ENCODE measurements at places on chromosomes 12 and 14. TPM values are rescaled to one million over a fixed set of nuclear protein-coding genes. Genes with fewer than 3 reads are reported as not detected.

DNA sequence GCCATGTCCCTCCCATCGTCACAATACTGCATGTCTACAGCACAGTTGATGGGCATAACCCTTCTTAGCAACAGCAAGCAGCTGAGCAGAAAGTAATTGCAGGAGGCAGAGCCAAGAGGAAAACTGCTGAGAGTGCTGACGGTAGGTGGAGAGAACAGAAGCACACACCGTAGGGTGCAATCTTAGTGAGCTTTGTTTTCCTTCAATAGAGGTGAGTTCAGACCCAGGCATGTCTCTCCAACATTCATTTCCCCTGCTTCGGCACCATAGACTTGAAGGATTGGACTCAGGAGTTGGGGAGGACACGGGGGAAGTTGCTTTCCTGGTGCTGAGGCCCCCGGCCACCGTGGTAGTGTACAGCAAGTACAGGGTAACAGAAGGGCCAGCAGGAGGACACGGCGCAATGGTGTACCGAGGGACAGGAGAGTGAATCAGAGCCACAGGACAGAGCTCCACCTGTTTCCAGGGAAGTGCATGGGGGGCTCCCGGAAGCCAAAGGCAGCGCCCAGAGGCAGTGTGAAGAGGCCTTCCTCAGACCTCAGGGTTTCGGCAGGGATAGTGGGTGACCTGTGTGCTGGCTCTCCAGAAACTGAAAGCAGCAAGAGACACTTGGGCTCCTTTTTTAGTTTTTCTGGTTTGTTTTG is 36.3 kb upstream of the SINHCAF start:
- DNase-seq, result no peak
- H3K4me1 ChIP-seq, result no peaks in the 10 kb centered on the region
- no peaks in the 10 kb centered on the region for H3K36me3 ChIP-seq

GRCh38 chr14:63282997-63283883 is 35.5 kb downstream of the GPHB5 start:
- peaks cover 44% of the 10 kb centered on the region for H3K36me3 ChIP-seq
- peak overlapping the region; percentile 2 for H3K27ac ChIP-seq
- no peaks in the 10 kb centered on the region for H3K4me1 ChIP-seq
- DNase-seq, result no peak

DNA sequence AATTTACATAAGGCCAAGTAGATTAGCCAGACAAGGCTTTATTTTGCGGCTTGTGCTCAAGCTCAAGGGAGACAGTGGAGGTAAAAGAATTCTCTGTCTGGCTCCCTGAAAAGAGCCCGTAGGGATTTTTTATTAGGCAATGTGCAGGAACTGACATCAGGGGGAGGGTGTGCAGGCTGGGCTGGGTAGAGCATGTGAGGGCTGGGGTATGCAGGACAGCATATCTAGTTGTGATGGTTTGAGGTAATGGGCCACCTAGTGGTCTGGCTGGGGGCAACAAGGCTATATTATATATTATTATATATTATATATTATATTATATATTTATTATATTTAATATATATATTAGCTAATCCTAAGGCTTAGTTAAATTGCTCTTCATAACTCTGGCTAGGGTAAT is 102.1 kb downstream of the TMEM117 start:
- H3K27me3 ChIP-seq, result no peaks in the 10 kb centered on the region
- no peak overlapping the region for H3K4me3 ChIP-seq
- no peak overlapping the region for H3K27ac ChIP-seq
- DNase-seq, result no peak
- peaks cover 5% of the 10 kb centered on the region for H3K36me3 ChIP-seq

- H3K27me3 ChIP-seq, result peaks cover 15% of the 10 kb centered on the region
- no peak for DNase-seq
- H3K36me3 ChIP-seq, result no peaks in the 10 kb centered on the region
- H3K4me3 ChIP-seq, result no peak overlapping the region
Measured at GRCh38 chr12:13950502-13950901, 30.9 kb downstream of the GRIN2B start.

DNA sequence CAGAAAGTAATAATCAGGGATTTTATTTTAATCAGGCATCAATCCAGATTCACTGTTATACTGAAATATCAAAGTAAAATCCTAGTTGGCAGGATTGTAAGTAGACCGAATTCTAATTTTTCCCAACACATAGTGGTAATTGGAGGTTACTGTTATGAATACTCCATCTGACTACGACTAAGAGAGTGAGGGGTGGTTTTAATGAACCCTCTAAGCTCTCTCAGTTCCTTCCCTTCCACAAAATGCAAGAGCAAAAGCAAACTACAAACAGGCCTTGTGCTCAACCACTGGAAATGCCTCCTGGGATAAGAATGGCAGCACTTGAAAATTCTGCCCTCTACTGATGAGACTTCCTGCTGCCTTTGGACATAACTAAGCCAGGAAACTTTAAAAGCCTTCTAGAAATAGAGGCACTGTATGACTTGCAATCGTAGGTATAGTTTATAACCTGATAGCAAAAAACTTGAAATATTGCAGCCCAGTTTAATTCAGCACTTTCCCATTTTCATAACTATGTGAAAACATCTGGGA is 184.8 kb downstream of the SLC16A7 start:
- H3K4me3 ChIP-seq, result no peak overlapping the region
- no peak for DNase-seq
- no peaks in the 10 kb centered on the region for H3K27me3 ChIP-seq
- H3K27ac ChIP-seq, result no peak overlapping the region

DNA sequence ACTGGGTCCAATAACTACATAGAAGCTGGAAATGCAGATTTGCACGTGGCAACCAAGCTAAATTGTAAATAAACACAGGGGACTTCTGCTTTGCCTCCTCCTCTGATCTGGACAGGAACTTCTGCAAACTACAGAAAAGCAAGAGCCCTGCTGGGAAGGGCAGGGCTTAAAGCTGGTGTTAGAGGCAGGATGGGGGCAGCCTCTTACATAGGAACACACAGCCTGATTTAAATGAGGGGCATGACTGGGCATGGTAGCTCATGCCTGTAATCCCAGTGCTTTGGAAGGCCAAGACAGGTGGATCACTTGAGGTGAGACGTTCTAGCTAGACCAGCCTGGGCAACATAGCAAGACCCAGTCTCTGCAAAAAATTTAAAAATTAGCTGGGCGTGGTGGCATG is 46.7 kb downstream of the ERH start:
- H3K27me3 ChIP-seq, result peaks cover 4% of the 10 kb centered on the region
- H3K4me1 ChIP-seq, result peaks cover 16% of the 10 kb centered on the region

GRCh38 chr12:47954058-47954457 is 9.3 kb upstream of the TMEM106C start:
- H3K27ac ChIP-seq, result no peak overlapping the region
- H3K27me3 ChIP-seq, result peaks cover 9% of the 10 kb centered on the region
- H3K36me3 ChIP-seq, result no peaks in the 10 kb centered on the region
- no peak overlapping the region for H3K4me3 ChIP-seq
- H3K4me1 ChIP-seq, result peaks cover 3% of the 10 kb centered on the region

DNA sequence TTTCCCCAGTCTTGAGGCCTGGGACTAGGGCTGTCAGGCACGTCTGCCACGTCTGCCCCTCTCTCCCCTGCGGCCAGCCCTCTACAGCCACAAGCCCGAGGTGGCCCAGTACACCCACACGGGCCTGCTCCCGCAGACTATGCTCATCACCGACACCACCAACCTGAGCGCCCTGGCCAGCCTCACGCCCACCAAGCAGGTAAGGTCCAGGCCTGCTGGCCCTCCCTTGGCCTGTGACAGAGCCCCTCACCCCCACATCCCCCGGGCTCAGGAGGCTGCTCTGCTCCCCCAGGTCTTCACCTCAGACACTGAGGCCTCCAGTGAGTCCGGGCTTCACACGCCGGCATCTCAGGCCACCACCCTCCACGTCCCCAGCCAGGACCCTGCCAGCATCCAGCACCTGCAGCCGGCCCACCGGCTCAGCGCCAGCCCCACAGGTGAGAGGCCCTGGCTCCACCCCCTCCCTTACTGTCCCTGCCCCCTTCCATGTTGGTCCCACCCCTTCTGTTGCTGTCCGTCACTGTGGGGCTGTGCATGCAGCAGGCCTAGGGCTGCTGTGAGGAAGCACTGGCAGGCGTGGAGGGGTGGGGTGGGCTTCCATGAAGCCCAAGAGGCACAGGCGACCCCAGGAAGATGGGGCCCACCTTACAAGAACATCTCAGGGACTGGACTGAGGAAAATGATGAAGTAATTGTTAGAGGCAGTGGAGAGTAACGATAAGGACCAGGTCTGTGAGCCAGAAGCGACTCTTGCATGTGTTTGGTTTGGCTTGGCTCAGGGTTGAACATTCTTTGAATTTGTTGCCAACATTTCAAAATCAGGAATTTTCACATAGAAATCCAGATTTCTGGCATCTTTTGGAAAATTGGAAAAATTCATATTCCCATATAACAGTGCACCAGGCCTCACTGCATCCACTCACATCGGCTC is 16.8 kb downstream of the C12orf43 start:
- DNase-seq, result no peak
- H3K4me1 ChIP-seq, result no peaks in the 10 kb centered on the region
- peaks cover 23% of the 10 kb centered on the region for H3K36me3 ChIP-seq
- H3K27ac ChIP-seq, result no peak overlapping the region

GRCh38 chr12:26535826-26536225 is 297.2 kb downstream of the ITPR2 start:
- no peak for DNase-seq
- no peaks in the 10 kb centered on the region for H3K27me3 ChIP-seq
- no peak overlapping the region for H3K27ac ChIP-seq
- H3K36me3 ChIP-seq, result no peaks in the 10 kb centered on the region
- no peak overlapping the region for H3K4me3 ChIP-seq

DNA sequence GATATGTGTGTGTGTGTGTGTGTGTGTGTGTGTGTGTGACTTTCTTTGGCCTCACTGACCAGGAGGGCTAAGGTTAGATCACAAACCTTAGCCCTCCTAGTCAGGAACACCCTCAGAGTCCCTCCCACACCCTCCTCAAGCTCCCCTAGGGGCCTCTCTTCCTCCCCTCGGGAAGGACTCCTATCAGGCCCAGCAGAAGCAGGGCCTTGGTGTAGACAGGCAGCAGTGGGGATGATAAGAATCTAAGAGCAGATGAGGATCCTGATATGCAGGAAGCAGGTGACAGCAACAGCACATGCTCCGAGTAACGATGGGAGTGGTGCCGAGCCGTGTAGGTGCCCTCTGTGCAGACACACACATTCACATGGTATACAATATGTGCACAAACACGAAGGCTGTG is 20.7 kb downstream of the PLEK2 start:
- no peak overlapping the region for H3K4me3 ChIP-seq
- no peaks in the 10 kb centered on the region for H3K27me3 ChIP-seq
- H3K4me1 ChIP-seq, result no peaks in the 10 kb centered on the region
- H3K27ac ChIP-seq, result no peak overlapping the region

- peaks cover 17% of the 10 kb centered on the region for H3K4me1 ChIP-seq
- H3K36me3 ChIP-seq, result no peaks in the 10 kb centered on the region
- DNase-seq, result no peak
- peak overlapping the region; percentile 82 for H3K27ac ChIP-seq
Measured at GRCh38 chr14:99971941-99972747, 93.1 kb upstream of the EVL start.

DNA sequence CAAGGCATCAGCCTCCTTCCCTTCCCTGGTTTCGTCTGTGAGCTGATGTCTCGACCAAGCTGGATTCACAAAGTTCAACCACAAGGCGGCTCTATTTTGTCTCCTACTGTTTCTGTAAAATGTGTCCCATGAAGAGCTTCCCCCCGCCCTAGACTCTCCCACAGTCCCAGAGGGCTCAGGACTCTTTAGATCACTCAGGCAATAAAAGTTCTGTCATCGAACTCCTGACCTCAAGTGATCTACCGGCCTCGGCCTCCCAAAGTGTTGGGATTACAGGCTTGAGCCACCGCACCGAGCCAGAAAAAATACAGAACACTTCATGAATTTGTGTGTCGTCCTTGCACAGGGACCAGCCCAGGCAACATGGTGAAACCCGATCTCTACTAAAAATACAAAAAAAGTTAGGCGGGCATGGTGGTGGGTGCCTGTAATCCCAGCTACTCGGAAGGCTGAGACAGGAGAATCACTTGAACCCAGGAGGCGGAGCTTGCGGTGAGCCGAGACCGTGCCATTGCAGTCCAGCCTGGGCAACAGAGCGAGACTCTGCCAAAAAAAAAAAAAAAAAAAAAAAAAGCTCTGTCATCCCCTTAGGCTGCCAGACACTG is 149.4 kb downstream of the BCL11B start:
- H3K4me3 ChIP-seq, result no peak overlapping the region
- no peaks in the 10 kb centered on the region for H3K4me1 ChIP-seq
- no peak for DNase-seq
- H3K27ac ChIP-seq, result no peak overlapping the region

DNA sequence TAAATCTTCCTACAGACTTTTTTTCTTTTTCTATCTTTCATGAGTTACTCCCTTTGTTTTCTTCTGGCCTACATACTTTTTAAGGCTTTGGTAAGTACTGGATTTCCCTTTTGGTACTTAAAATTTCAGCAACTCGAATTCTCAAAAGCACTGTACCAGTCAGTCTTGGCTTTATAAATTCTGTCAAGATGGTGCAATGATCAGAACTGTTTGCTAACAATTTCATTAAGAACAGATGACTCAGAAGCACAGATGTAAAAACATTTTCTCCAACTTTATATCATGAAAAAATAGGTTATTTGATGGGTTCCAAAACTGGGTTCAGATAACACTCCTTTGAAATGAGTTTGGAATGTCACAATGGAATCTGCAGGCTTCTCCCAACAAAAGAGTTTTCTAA is 1961.8 kb upstream of the FLRT2 start:
- no peak for DNase-seq
- no peaks in the 10 kb centered on the region for H3K36me3 ChIP-seq
- H3K4me3 ChIP-seq, result no peak overlapping the region
- H3K4me1 ChIP-seq, result no peaks in the 10 kb centered on the region
- H3K27me3 ChIP-seq, result no peaks in the 10 kb centered on the region

GRCh38 chr14:71613168-71613567 is 319.1 kb upstream of the RGS6 start:
- no peaks in the 10 kb centered on the region for H3K4me1 ChIP-seq
- H3K27ac ChIP-seq, result no peak overlapping the region
- no peaks in the 10 kb centered on the region for H3K36me3 ChIP-seq
- no peaks in the 10 kb centered on the region for H3K27me3 ChIP-seq
- H3K4me3 ChIP-seq, result no peak overlapping the region

- H3K27me3 ChIP-seq, result no peaks in the 10 kb centered on the region
- no peak overlapping the region for H3K27ac ChIP-seq
- no peak for DNase-seq
- no peaks in the 10 kb centered on the region for H3K4me1 ChIP-seq
- H3K4me3 ChIP-seq, result no peak overlapping the region
- H3K36me3 ChIP-seq, result no peaks in the 10 kb centered on the region
Measured at GRCh38 chr14:26023967-26024366, 573.9 kb downstream of the NOVA1 start.

DNA sequence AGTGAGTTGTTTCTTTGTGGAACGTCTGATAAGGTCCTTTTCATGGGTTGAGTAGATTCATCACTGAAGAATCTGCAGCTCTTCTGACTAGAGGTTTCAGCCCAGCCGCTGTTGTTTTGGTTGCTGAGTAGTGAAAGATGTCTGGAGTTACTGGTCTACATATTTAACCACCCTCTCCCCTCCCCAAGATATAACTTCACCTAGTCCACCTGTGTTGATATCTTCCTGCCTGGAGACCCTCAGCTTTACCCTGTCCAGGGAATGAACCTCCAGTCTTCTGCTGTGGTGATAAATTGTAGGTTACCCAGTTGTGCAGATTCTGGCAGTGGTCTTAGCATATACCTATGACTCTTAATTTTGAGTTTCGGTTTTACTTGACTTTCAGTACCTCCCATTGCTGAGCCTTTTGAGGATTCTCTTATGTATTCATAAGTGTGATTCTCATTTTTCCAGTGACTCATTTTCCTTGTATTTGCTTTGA is 62.9 kb downstream of the CCDC91 start:
- no peak overlapping the region for H3K4me3 ChIP-seq
- peaks cover 18% of the 10 kb centered on the region for H3K4me1 ChIP-seq
- H3K27me3 ChIP-seq, result no peaks in the 10 kb centered on the region
- DNase-seq, result no peak

SUSD6 gene
- total RNA-seq, result 23.9 TPM

EP400 gene
- 15.3 TPM for total RNA-seq

RFLNA gene
- total RNA-seq, result 0.27 TPM

COCH gene
- 0.60 TPM for total RNA-seq

All from left ventricle myocardium inferior (tissue), 1 donor.